ENCODE measurements at places on chromosomes 4 and X. TPM values are rescaled to one million over a fixed set of nuclear protein-coding genes. Genes with fewer than 3 reads are reported as not detected.

GRCh38 chrX:97159916-97160800 lies 276.4 kb downstream of the RPA4 start:
- H3K4me3 ChIP-seq = no peak overlapping the region
- H3K36me3 ChIP-seq = no peaks in the 10 kb centered on the region
- H3K27me3 ChIP-seq = no peaks in the 10 kb centered on the region
- no peak for DNase-seq

DNA sequence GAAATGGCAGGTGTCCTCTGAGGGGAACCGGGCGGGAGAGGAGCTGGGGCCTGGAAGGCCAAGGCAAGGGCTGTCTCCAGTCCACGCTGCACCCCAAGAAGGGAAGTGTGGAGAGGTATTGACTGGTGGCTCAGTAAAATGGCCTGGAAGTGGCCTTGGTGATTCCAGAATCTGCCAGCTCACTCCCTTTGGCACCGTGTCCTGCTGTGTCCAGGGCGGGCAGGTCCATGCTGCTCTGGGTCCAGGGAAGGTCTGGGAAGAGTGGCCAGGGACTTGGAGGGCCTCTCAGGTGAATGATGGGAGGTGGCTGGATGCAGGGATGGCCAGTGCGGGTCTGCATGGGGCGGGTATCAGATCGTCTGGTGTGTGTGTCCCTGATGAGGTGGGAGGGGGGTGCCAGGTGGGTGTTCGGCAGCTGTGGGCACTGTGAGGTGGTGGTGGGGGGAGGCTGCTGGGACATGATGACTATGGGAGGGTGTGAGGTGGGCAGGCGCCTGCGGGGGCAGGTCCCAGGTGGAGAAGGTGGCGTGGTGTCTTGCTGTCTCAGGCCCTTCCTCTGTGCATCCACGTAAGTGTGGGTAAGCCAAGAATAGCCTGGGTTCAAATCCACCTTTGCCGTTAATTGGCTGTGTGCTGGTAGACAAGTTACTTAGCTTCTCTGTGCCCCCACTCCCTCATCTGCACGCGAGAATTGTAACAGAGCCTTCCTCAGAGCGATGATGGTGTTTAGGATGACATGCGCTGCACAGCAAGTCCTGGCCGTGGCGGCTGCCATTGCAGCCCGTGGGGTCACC lies 17.7 kb downstream of the RGS12 start:
- no peak overlapping the region for H3K4me3 ChIP-seq
- H3K4me1 ChIP-seq = peaks cover 4% of the 10 kb centered on the region
- H3K27me3 ChIP-seq = no peaks in the 10 kb centered on the region
- no peaks in the 10 kb centered on the region for H3K36me3 ChIP-seq
- no peak for DNase-seq

DNA sequence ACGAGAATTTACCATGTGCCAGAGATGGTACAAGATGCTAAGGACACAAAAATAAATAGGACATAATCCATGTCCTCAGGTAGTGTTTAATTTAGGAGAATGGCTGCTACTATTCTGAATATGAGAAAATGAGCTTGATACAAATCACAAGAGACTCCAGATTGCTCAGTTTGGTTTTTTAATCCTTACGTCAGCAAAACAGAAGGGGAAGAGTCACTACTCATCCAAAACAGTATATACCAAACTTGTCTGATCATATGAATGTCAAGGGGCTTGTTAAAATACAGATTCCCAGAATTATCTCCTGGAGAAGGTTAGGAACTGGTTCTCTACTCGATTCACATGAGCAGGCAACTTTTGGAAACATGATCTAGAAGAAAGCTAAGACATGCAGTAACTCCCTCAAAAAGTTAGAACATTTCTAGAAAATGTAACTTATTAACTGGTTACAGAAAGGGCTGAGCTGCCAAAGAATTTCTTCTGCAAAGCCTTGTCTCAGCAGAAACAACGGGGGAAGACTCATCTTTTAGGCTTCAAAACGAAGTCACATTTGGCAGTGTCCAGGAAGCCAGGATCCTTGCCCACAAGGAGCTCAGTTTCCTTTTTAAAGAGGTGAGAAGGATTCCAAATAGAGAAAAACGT lies 3.4 kb downstream of the AIFM1 start:
- H3K27ac ChIP-seq = no peak overlapping the region
- peaks cover 16% of the 10 kb centered on the region for H3K4me1 ChIP-seq
- H3K4me3 ChIP-seq = no peak overlapping the region

- peak; percentile 27 for DNase-seq
- H3K27ac ChIP-seq = no peak overlapping the region
- H3K4me3 ChIP-seq = no peak overlapping the region
- H3K36me3 ChIP-seq = no peaks in the 10 kb centered on the region
- H3K27me3 ChIP-seq = peaks cover 2% of the 10 kb centered on the region
These were observed 24.7 kb downstream of the ETNPPL start for GRCh38 chr4:108738003-108738706.

Gene PALLD
- 551 TPM for total RNA-seq

All from astrocyte (in vitro differentiated cells and primary cell).